Mesenteric fat pad (tissue), 1 donor: ENCODE measurements at places on chromosomes 1 and 21.

GRCh38 chr1:228922722-228923376 is 187.6 kb downstream of the RHOU start:
- DNase-seq = no peak

GRCh38 chr1:179251675-179252074 is 22.2 kb upstream of the ABL2 start:
- no peak for DNase-seq

- DNase-seq = no peak
These were observed 29.3 kb downstream of the KRTAP10-1 start for GRCh38 chr21:44510508-44511218.

GRCh38 chr1:94974824-94975223 is 47.9 kb upstream of the CNN3 start:
- DNase-seq = no peak

DNA sequence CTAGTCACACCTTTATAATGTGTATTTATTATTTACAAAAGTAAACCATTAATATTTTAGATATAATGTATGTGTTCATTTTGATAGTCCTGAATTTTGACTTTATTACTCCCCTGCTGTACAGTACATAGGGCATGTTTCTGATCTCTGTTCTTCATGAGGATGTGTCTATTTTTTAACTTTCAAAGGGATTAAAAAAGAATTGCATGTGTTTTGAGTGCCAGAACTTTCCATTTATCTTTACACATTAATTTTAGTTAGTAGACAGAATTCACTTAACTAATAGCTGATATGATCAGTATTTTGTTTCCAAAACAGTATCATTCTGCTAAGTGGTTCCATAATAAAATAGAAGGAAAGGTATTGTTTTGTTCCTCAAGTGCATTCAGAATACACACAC is 3.1 kb downstream of the PBX1 start:
- no peak for DNase-seq

DNA sequence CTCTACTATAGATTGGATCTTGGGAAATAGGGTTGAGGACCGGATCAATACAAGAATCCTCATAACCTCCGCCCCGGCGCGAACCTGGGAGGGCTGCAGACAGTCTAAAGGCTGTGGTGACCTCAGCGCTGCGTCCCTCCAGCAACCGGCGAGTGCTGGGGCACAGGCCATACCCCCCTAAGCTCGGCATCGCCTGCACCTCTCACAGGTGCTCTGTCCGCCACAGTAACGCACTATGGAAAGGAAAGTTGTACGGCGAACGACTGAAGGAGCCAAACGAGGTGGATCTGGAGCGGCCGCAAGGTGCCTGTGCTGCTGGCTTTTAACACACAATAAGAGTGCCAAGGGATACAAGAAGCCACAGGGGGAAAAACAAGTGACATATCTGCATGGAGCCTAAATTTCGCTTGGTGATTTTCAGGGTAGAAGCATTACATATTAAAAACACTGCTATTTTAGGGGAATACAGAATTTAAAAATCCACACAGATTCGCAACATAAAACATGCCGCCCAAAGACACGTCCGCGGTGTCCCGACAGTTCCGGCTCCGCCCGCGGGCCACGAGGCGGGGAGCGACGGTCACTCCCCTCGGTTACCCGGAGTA is 1.4 kb upstream of the RBM15 start:
- DNase-seq = no peak

DNA sequence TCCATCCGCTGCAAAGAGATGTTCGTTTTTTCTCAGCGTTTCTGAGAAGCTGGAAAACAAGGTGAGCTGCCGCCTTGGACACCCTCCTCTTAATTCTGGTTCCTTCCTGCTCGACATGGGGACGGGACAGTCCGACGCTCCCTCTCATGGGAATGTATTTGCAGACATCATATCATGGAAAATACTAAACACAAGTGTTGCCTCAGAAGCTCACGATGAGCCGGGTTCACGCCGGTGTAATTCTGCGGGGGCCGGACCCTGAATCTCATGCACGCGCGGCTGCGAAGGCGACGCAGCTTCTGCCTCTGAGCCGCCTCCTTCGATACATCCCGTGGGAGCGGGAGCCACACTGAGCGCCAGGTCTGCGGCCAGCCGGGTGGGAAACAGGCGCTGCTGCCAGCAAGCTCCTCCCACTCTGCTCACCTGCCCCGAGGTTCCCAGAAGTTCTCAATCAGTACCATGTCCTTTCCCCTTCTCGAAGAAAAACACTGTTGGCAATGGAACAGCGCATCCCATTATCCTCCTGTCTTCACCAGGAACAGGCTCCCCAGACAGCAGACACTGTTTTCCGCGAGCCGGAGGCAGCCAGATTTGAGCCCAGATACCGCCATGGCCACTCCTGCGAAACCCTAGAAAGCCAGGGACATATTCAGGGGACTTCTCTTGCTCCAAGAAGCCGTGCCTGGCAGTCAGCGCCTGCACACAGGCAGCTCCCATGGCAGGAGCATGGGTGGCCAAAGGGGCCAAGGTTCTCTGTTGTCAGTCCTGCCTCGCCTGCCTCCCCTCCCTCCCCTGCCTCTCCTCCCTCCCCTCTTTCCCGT is 98.0 kb downstream of the WDR4 start:
- DNase-seq = no peak

DNA sequence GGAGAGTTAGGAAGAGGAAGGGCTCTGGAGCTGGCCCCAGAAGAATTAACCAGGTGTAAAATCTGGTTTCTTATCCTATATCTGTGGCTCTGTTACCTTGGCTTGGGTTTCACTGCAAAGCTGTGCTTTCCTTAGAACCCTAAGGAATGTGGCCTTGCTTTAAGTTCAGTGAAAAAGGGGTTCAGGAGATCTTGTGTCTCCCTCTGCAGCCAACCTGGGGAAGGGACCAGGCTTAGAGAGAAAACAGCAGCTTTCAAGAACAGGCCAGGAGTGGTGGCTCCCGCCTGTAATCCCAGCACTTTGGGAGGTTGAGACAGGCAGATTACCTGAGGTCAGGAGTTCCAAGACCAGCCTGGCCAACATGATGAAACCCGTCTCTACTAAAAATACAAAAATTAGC is 16.1 kb upstream of the MYCL start:
- no peak for DNase-seq

- no peak for DNase-seq
These were observed 46.3 kb upstream of the TMPRSS15 start for GRCh38 chr21:18449605-18450550.

DNA sequence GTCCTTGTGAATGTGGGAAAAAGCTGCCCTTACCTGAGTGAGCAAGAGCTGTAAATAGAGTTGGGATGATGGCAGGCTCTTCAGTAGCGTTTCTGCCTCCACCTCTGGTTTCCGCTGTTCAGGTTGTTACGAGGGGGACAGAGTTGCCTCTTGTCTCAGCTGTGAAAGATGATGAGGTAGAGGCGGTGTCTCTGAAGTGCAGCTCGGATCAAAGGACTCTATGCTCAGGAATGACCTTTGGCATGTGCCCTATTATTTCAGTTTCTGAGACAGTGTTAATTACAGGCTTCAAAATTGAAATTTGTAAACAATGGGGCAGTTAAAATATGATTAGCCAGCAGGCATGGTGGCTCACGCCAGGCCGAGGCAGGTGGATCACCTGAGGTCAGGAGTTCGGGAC is 70.3 kb downstream of the VPS26C start:
- DNase-seq = no peak

DNA sequence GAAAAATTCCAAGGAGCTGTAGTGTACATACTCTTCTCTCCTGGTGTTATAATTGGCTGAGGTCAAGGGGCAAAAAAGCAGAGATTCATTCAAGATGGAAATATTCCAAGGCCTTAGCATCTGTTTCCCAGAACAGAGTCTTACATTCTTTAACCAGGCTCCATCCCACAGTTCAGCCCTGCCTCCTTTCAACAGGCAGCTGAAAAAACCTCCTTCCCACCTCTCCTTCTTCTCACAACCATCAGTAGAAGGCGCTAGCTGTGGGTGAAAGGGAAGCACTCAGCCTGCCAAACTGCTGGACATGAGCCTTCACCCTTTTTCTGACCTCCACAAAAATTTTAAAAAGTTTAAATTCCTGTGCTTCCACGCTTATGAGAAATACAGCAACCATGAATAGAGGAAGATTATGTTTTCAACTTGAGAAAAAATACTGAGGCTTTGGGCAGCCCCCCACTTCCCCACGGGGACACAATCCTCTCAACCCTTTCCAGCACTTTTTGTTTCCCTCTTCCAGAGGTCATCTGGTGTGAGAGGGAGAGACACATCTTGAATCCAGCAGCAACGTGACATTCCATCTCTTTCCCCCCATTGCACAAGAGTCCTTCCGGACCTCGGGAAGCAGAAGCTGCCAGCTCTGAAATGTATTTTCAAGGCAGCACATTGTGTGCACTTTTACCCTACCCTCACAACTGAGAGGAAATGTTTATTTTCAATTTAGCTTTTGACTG is 43.2 kb upstream of the FMO2 start:
- no peak for DNase-seq

DNA sequence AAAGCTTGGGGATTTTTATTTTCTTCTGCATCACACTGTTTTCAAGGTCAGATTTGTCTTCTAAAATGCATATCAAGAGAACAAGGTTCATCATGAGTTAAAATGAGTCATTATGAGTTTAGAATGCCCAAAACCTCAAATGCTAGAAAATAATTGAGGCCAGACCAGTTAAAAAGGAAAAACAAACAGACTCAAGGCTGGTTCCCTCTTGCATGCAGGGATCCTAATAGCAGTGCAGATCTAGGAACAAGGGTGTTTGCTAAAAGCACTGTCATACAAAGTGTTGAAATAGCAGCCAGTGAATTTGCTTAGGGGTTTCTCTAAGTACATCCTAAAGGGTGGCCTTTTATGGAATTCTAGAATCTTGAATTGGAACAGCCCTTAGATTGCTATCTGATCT is 15.3 kb downstream of the BEND5 start:
- DNase-seq = no peak
